ENCODE measurements at places on chromosomes 16 and 17.

- DNase-seq: no peak
Observed at GRCh38 chr17:55690105-55690508, 32.6 kb downstream of the TMEM100 start.

- DNase-seq: no peak
Observed at GRCh38 chr17:33375103-33375502, 82.0 kb upstream of the ASIC2 start.

- DNase-seq: no peak
Observed at GRCh38 chr17:61955619-61956018, 27.8 kb upstream of the INTS2 start.

- no peak for DNase-seq
Observed at GRCh38 chr16:86220561-86220960, 289.8 kb upstream of the FOXF1 start.

DNA sequence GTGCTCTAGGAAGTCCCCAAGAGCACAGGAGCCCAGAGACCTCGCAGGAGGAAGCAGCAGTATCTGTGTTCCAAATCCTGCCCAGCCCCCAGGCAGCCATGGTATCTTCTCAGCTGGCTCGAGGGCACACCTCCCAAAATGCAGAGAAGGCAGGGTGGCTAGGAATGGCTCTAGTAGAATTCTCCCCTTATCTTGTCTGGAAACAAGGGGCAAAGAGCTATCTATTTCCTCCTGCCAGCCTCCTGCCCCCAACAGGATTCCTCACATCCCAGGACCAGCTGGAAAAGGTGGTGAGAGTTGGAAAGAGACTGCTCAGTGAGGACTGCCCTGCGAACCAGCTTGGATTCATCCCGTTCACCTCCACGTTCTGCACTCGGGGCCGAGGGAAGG, 8.6 kb upstream of the TSPOAP1 start:
- no peak for DNase-seq

DNA sequence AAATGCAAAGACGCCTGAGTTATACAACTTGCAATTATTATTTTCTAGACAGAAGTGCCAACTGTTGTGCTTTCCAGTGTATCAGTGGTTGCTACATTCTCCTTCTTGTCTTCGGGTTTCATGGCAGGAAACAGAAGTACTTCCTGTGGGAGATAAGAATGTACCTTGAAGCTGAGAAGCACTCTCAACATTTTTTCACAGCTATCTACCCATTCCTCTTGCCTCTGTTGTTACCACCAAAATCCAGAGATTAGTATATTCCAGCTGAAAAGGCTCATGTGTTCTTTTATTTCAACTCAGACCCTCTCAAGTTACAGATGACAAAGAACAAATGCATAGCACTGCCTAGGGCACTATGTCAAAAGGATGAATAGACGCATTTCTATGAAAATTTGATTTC, 4.8 kb upstream of the ADAT1 start:
- no peak for DNase-seq

DNA sequence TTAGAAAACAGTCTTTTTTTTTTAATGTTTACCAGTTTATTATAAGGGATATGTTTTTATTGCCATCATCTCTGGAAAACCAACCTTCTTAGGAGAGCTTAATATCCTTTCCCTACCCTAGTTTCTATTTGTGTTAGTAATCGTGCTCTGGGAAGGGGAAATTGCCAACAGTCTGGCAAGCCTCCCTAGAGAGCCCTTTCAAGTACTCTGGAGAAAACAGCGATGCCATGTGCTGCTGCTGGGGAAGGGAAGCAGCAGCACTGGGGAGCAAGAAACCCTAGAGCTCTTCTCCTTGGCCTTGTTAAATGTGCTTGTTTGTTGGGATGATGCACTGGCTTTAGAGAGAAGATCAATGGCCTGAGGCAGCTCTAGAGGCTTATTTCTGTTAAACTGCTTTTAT, 10.3 kb downstream of the RETREG3 start:
- DNase-seq: no peak

DNA sequence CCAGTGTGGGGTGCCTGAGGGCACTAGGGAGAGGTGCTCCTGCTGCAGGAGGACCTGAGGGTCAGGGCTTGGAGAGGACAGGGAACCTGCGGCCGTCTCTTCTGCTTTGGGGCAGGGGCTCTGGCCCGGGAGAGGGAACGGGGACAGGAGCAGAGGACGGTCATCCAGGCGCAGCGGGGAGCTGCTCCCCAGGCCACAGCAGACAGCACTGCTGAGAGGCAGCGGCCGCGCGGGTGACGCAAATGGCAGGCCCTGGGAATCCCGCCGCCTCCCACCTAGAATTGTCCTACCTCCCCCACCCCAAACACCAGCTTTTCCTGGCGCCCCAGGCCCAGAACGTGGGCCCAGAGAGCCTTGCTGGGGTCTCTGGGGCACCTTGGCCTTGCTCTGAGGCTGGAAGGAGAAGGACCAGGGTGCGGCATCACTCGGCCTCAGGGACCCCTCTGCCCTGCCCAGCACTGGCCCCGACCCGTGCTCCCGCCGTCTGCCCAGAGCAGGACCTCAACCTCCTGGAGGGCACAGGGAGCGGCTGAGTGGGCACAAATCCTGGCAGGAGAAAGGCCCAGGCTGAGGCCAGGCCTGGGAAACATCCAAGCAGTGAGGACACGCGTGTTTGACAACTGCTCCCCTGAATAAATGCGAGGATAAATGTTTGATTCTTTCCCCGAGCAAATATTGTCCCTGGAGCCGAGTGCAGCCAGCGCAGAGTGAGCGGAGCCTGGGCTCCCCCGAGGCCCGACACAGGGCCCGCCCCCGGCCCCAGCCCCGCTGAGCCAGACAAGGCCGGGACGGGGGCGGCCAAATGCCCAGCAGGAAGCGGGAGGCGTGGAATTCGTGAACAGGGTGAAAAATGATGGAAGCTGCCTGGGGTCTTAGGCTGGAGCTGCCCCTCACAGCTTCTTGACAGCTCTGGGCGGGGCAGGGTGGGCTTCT, 8.5 kb downstream of the SSTR5 start:
- DNase-seq: no peak

GRCh38 chr17:75124041-75124818, 7.3 kb downstream of the NT5C start:
- DNase-seq: peak; percentile 85

- no peak for DNase-seq
Observed at GRCh38 chr17:4241535-4241934, 22.2 kb downstream of the ANKFY1 start.

- DNase-seq: no peak
Observed at GRCh38 chr17:65712383-65713267, 151.2 kb upstream of the AXIN2 start.

DNA sequence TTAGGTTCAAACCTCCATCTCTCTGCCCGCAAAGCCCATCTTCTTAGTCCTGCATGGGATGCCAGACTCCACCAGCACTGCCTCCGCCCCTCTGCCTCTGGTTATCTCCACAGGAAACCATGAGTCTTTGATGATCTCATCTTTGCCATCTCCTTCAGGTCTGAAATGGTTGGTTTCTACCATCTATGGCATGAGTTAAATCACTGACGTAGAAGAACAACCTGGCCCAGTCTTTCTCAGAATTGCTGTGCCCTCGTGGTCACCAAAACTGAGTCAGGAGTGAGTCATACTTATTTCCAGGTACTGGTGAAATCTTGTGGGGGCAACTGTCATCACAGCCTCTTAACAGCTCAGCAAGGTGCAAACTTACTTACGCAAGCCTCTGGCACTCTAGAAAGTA, 468.7 kb upstream of the C16orf82 start:
- DNase-seq: peak; percentile 26

- peak; percentile 67 for DNase-seq
Observed at GRCh38 chr17:82690786-82691489, 7.6 kb downstream of the RAB40B start.

- DNase-seq: no peak
Observed at GRCh38 chr17:36599546-36600250, 1.7 kb upstream of the MRM1 start.

DNA sequence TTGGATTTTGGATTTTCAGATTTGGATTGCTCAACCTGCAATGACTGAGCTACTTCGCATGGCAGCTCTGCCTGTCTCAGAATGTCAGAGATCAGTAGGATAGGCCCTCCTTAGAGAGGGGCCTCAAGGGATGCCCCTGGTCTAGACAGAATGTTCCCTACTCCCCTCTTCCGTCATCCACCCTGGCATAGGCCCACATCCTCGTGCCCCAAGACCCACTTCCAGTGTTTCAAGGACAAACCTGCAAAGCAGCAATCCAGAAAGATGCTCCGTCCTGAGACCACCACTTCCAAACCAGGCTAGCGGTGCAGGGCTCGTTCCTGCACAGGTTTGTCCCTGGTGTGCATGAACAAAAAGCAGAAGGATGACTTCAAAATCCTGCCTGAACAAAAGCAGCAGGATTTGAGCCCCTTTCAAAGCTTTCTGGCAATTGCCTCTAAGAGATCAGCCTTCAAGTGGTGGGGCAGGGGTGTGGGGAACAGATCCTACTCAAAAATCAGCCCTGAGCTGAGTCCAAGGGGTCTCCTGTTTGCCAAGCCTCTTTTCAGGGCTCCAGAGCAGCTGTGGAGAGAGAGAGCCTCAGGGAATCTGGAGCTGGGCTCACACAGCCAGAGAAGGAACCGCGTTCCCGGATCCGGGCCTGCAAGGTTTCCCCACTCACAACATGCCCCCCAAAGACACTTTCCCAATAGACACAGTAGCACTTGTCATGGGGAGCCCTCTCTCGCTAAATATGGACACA, 121.1 kb downstream of the SOCS1 start:
- no peak for DNase-seq

DNA sequence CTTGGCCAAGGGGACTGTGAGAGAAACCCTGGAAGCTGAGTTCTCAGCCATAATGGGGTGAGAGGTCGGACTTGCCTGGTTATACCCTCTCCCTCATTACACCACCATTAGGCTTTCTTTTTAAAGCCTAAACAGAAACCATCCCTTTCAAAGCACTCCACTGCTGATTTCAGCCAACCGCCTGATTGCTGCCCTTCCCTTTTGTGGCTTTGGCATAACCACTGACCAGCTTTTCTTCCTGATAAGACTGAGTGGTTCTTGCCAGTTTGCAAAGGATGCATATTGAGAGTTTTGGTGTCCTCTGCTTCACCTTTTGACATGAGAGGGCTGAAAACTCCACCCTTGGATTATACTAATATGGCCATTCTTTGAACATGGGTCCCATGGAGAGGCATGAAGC, 308.2 kb upstream of the GOT2 start:
- DNase-seq: no peak

DNA sequence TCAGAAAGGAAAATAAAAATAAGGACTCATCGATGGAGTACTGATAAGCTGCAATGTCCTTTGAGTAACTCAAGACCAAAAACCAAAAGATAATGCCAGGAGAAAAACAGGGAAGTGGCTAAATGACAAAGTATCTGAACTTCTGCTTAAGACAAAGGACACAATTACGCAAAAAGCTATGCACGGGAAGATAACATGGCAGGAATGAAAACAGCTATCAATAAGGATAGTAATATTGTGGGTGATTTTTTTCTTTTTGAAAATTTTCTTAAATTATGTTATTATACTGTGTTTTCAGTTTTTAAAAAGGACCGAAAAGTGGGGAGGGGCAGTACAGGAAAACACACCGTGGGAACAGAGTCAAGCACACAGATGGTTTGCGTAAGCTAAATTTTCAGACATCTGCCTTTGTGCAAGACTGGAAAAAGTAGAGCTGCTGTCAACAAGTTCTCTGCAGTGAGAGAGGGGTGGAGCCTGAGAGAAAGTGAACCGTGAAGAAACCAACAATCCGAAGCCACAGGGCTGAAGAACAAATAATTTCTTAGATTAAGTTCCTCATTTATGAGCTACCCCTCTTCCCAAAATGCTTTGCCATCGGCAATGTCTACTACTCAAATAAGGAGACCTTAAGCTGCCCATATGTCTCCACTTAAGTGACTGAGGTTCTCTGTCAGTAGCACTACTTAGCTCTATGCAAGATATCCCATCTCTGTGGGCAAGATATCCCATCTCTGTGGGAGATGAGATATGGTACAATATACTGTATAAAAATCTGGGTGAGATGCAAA, 99.9 kb upstream of the CORO6 start:
- DNase-seq: no peak

GRCh38 chr16:15575293-15576049, 67.5 kb downstream of the MARF1 start:
- DNase-seq: no peak

DNA sequence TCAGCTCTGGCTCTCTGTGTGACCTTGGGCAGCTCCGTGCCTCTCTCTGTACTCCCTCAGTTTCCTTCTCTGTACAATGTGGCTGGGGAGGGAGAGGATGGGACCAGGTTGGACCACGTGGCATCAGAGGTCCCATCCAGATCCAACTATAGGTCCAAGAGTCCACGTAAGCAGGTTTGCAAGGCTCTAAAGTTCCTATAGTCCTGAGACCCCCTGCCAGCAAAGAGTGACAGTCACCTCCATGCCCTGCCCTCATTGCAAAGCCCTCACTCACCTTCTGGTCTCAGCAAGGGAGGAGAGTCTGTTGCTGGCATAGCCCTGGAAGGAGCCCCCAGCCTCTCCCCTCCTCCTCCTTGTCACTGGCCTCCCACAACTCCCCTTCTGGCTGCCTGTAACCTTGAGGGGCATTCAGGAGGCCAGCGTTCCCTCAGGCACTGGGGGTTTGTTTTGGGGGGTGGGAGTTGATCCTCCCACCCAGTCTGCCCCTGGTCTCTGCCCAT, 6.1 kb upstream of the DRC7 start:
- DNase-seq: no peak

DNA sequence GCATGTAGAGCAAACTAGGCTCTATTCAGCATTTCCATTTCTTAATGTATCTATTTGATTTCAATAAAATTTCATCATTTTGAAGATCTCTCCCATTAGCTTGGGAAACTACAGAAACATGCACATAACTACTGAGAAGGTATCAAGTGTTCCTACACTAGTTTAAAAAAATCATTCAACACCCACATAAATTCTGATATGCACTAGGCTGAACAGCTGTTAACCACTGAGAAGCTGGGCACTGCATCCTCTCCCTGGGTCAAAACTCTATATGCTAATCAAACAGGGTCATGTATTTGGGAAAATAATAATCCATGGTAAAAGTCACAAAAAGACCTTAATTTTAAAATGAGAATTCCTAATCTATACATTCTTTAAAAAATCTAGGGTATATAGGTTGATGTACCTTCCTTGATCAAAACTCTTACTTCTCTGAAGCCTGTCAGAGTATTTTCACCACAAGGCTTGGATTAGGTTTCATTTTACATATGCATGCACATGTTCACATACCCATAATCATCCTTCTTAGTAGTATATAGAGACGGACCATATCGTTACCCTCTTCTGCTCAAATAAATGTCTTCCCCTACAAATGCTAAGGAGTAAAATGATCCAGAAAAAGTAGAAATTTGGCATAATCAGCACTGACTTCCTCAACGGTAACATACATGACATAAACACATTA, 57.2 kb downstream of the KANSL1 start:
- no peak for DNase-seq

Measured in head of caudate nucleus (tissue), 42 donors.